ENCODE measurements at places on chromosomes 1 and 21.
A peak's percentile ranks its signal among the peaks of the same experiment; 100 is the strongest.

DNA sequence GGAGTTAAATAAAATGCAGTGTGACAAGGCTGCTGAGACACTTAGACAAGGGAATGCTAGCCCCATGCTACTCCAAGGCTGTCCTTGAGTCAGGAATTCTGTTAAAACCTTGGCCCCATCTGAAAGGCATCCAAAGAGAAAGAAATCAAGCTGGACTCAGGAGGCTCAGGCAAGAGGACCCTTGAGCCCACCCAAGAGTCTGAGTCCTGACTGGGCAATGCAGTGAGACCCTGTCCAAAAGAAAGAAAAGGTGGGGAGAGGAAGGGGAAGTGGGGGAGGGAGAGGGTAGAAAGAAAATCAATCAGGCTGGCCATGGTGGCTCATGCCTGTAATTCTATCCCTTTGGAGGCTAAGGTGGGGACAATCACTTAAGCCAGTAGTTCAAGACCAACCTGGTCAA is 26.7 kb downstream of the CLSTN1 start:
- no peak for DNase-seq

DNA sequence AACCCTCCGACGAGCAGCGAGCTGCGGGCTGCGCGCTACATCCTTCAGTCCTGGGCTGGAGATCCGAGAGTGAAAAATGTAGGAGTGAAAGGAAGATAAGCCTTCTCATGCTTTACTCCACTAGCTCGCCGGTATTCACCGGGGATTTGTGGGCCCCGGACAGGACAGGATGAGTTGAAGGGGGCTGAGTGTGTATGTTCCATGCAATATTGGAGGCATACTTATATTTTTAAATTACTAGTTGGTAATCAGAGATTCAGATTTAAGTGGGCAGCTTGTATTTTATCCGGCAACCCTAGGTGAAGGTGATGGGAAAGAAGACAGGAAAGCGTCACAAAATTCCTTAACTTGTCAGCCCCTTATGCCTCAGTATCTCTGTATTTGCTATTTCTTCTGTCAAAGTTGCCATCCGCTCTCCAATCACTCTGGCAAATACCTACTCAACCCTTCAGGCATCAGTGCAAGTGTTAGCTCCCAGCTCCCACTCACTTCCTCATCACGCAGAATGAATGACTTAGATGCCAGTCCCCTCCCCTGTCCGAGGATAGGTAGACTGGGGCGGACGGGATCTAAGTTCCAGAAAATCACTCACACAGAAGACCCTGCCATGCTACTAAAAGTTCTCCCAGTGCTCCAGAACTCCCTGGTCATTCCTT is 503 bp upstream of the PIGM start:
- DNase-seq: peak; percentile 3

DNA sequence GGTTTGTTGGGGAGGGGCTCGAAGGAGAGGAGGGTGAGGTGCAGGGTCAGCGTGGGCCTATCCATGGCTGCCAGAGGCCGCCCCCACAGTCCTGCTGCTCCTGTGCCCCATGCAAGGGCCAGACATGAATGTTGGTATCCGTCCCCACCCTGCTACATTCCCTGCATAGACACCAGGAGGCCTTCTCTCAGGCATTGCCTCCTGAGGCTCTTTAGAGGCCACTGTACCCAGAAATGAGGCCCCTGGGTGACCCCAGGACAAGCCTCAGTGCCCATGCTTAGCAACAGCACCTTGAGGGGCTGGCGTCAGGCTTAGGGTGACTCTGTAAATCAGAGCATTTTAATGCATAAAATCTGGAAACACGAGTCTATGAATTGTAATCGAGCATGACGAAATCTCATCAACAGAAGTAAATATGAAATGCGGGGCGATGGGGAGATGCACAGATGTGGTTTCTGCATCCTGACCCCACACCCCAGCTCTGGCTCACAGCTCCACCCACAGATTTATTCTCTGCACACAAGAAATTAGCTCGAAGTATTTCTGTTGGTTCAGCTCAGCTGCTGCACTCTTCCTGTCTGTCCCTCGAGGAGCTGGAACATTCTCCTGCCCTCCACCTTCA is 124.0 kb upstream of the CSF3R start:
- DNase-seq: no peak

- DNase-seq: no peak
These were observed 24.4 kb downstream of the KCNA2 start for GRCh38 chr1:110581682-110582145.

GRCh38 chr1:25484096-25484495 is 53.4 kb downstream of the MACO1 start:
- DNase-seq: no peak

GRCh38 chr1:87518794-87519193 is 190.1 kb downstream of the LMO4 start:
- DNase-seq: no peak

GRCh38 chr1:93595743-93596142 is 85.9 kb downstream of the BCAR3 start:
- DNase-seq: no peak

DNA sequence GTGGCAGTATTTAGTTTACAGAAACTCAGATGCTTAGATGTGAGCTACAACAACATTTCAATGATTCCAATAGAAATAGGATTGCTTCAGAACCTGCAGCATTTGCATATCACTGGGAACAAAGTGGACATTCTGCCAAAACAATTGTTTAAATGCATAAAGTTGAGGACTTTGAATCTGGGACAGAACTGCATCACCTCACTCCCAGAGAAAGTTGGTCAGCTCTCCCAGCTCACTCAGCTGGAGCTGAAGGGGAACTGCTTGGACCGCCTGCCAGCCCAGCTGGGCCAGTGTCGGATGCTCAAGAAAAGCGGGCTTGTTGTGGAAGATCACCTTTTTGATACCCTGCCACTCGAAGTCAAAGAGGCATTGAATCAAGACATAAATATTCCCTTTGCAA is 59.7 kb upstream of the ZNF326 start:
- no peak for DNase-seq

DNA sequence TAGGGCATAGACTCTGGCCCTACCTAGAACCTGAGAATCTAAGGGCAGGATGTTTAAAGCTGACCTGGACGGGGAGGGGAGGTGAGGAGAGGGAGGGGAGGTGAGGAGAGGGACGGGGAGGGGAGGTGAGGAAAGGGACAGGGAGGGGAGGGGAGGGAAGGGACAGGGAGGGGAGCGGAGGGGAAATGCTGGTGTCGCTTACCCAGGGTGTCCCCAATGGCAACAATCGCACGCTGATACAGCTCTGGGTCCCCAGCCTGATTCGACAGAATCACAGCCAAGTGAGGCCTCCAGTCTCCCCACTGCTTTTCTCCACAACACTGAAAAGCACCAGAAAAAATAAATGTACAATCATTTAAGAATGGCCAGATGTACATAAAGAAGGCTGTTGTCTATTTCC is 22.2 kb downstream of the SEC16B start:
- no peak for DNase-seq

- no peak for DNase-seq
These were observed 28.4 kb downstream of the TRIM45 start for GRCh38 chr1:117093091-117093534.

GRCh38 chr1:207429963-207430362 is 24.2 kb upstream of the CR2 start:
- peak; percentile 9 for DNase-seq

DNA sequence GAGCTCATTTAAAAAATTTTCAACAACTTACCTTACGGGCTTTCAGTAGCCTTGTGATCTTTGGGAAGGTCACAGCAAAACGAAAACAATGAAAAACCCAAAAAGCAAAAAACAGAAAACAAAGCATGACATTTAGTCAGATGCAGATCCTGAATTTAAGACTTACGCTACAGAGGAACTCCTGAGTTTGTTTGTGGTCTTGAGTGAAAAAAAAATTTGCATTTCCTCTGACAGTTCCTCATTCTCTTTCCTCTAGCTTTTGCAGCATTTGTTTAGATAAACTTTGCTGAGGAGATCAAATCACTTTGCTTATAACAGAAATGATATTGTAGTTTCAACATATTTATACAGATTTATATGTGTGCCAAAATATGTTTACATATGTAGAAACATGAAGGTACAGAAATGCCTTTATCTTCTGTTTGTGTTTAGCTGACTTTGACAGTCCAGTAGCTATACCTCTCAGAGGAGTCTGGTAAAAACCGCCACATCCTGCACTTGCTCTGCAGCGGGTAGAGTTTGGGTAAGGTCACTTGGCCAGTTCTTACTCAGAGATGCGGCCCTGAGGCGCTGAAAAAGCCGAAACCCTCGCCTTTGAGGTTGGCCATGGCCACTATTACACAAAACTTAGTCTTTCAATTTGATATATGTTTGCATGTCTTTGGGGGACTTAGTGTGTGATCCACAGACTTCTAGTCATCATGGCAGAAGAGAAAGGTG is 142.5 kb downstream of the TNR start:
- DNase-seq: peak; percentile 16

- no peak for DNase-seq
These were observed 62.9 kb downstream of the RIPK4 start for GRCh38 chr21:41703857-41704501.

GRCh38 chr1:61028136-61028535 is 54.2 kb upstream of the NFIA start:
- DNase-seq: no peak

DNA sequence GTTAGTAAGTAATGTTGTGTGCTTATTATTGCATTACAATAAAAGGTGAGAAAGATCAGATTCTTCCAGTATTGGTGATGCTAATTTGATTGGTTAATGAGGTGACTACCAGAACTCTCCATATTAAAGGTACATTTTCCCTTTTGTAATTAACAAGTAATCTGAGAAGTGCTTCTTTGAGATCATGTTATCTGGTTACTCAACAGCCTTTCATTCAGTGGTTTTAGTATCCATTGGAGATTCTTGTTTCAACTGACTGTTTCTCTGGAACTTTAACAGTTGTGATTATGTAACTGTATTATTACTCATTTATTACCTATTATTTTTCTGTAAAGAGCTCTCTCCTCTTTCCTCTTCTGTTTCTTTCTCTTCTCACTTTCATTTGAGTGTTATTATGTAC is 86.7 kb downstream of the PEX14 start:
- no peak for DNase-seq

DNA sequence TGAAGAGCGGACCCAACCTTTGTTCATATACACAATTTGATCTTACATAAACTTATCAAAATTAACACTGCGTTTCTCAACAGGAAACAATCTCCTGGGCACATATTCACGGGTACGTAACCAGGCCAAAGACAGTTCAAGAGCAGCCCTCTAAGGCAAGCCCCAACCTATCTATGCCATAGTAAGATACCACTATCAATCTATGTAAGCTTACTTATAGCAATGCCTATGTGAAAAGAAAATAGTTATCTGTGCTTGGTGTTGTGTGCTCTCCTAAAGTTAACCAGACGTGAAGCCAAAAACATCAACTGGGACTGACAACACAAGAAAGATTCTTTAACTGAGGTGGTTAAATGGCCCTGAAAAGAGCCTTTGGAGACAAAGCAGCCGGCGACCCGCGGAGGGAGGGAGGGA is 49.4 kb upstream of the BOLA1 start:
- no peak for DNase-seq

- no peak for DNase-seq
These were observed 101.8 kb downstream of the TMEM53 start for GRCh38 chr1:44572572-44572879.

DNA sequence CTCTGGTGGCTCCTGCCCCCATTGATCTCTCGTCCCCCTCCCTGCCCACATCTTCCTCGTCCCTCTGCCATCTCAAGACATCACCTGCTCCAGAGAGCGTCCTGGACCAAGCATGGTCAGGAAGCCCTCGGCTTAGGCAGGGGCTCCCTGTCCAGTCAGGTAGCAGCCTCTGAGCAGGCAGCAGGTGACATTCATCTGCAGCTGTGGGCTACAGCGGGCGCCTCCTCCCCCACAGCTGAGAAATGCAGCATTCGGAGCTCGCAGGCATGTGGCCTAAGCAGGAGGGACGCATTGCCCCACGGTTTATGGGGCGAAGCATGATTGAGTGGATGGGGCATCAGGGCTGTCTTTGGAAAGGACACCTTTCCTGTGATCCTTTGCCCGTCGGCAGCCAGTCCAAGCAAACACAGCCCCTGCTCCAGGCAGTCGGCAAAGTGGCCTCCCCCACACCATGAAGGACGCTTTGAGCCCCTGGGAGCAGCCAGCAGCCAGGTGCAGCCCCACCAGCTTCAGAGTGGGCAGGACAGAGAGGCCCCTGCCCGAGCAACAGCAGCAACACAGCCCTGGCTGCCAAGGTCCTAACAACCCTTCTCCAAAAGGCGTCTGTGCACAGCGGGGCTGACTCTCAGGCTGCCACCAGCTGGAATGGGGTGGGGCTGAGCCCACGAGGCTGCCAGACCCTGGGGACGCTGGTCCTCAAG is 234.1 kb upstream of the VAMP3 start:
- no peak for DNase-seq

DNA sequence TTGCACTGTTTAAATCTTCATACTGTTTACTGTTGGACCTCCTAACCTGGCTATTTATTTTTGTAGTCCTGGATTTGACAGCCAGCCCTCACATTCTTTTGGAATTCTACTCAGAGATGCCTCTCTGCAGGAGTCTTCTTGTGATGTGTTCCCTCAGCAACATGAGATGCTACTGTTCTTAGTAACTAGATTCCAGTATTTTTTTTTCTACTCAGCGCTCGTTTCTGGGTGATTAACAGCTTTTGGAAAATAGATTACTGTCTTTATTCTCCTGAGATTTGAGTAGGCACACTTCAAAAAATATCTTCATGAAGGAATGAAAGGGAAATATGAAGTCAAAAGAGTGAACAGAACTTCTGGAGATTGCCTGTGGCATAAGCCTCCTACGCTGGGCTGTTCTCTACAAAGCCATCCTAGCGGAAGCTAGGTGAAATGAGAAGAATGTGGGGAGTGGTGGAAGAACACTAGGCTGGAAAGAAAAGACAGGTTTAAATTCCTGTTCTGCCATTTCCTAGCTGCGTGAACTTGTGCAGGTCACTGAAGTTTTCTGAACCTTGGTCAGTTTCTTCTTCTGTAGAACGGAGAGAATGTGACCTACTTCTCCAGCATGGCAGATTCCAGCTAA is 75.9 kb downstream of the LRRC8C start:
- DNase-seq: no peak

DNA sequence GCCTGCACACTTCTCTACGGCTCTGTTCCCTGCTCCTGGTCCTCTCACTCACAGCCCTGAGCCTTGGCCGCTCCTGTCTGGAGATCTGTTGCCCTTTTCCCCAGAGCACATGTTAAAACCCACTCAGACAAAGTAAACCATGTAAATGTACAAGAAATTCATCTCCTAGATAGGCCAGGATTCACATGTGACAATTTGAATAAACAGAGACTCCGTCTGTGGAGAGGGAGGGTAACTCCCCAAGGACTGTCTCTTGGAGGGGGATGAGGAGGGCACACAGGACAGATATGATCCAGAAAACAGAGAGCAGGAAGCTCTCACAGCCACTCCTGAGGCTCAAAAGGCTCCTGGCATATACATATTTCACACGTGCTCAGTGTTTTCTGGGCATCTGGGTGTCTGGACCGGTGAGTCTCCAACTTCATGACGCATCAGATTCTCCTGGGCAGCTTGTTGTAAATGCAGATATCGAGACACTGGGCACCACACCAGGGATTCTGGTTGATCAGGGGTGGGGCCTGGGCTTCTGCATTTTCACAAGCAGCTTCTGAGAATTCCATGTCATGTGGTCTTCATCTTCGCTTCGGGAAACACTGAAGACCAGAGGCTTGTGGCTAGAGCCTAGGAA is 6.4 kb upstream of the KAZN start:
- no peak for DNase-seq

- DNase-seq: no peak
These were observed 515.1 kb downstream of the OMA1 start for GRCh38 chr1:58031416-58031815.

All from inflammatory macrophage treated with lipopolysaccharide for 4 hours (primary cell).